ENCODE measurements at places on chromosomes 4 and X.

DNA sequence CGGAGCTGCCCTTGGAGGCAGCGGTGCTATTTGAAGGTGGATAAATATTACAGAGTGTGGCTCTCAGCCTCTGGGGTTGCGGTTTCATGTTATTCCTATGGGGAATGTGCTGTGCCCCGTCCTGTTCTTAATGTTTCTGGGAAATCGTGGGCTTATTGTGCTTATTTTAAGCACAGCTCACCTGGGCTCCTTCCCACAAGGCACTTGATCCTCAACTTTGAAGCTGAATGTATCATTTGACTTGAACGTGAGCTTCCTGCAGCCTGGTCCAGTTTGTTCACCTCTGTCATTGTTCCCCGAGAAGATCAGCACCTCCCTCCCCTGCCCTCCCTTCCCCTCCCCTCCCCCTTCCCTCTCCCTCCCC, 3.9 kb downstream of the SORCS2 start:
- DNase-seq: no peak

DNA sequence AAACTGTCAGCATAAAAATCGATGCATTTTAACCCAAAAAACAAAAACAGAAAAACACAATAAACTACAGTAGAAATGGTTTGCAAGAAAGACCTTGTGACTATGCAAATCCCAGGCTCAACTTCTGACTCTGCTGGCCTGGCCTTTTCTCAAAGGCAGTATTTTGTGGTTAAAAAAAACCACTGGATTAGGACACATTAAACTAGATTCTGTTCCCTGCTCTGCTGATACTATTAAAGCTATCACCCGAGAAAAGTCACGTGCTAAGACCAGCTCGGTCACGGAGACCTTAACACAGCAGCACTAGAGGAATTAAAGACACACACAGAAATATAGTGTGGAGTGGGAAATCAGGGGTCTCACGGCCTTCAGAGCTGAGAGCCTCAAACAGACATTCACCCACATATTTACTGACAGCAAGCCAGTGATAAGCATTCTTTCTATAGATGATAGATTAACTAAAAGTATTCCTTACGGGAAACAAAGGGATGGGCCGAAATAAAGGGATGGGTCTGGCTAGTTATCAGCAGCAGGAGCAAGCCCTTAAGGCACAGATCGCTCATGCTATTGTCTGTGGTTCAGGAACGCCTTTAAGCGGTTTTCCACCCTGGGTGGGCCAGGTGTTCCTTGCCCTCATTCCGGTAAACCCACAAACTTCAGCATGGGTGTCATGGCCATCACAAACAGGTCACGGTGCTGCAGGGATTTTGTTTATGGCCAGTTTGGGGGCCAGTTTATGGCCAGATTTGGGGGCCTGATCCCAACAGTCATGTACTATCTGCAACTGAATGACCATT, 16.1 kb downstream of the CBR4 start:
- no peak for DNase-seq

DNA sequence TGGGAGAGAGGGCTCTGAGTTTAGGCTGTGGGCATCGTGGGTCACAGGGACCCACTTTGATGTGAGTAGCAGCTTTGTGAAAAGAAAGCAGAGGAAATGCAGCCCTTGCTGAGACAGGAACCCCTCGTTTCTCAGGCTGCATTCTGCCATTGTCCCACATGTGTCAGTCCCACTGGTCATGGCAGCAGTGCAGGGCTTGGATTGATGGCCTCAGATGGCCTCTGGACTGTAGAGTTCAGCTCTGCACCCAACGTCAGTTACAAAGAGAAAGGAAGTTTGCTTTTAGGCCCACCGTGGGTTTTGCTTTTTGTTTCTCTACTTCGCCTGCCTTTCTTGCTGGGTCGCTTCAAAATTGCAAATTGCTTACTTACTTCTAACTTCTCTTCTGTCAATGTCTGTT, 248.3 kb upstream of the KLF3 start:
- DNase-seq: no peak

DNA sequence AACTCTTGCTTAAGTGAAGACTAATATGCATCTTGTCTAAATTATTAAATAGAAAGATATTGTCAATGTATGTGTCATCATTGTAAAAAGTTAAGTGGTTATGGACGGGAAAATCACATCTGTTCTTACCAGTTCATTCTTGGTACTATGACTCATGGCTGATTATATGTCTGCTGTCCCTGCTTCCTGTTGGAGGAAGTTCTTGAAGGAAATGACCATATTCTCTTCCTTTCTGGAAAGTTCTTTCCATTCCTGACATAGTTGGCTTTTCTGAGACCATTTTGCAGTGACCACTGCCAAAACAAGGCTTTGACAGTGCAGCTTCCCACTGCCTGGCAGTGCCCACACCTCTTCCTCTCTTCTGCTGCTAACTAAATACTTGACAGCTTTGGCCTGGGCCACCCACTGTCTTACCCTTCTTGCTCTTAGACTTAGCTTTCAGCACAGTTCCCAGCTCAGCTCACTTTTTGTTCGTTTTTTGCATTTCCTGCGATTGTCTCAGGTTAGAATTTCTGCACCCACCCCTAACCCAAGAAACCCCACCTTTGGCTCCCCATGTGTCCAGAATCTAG, 13.2 kb upstream of the CLDN24 start:
- no peak for DNase-seq

- no peak for DNase-seq
These were observed 25.4 kb downstream of the MBNL3 start for GRCh38 chrX:132463411-132463810.

- no peak for DNase-seq
These were observed 16.4 kb downstream of the FGF2 start for GRCh38 chr4:122842984-122843531.

DNA sequence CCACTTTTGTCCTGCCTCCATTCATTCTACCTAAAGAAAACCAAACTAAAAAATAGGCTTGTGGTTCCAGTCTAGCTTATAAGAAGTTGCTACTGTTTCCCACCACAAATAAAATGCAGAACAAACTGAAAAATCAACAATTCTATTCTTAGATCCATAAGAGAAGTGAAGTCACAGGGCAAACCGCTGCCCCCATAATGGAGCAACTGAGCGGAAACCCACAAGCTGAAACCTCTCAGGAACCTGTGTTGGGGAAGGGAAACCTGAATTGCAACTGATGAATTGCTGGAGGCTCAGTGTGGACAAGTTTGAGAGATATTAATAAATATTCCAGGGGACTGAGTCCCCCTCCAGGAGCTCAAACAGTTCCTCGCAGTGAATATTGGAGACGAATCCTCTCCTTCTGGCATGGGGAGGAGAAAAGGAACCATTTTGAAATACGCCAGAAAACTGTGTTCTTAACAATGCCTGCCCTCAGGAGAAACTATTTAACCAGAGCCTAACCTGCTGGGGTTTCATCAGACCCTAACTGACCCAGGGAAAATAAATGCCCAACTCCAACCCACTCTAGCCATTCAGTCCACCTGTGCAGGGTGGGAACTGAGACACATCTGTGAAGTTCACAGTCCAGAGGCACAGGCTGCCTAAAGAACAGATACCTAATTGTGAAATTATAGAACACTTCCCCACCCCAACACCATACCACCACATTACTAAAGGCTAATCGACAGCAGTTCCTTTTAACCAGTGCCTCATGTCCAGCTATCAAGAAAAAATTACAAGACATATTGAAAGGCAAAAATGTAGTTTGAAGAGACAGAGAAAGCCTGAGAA, 22.8 kb upstream of the SH3RF1 start:
- DNase-seq: no peak

DNA sequence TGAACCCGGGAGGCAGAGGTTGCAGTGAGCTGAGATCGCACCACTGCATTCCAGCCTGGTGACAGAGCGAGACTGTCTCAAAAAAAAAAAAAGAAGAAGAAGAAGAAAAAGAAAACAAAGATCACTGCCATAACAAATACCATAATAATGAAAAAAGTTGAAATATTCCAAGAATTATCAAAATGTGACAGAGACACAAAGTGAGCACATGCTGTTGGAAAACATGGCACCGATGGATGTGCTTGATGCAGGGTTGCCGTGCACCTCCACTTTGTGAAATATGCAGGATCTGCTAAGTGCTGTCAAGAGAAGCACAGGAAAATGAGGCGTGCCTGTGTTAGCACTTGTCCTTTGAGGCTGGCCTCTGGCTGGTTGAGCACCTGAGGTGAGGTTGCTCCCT, 133.3 kb downstream of the STK32B start:
- no peak for DNase-seq

DNA sequence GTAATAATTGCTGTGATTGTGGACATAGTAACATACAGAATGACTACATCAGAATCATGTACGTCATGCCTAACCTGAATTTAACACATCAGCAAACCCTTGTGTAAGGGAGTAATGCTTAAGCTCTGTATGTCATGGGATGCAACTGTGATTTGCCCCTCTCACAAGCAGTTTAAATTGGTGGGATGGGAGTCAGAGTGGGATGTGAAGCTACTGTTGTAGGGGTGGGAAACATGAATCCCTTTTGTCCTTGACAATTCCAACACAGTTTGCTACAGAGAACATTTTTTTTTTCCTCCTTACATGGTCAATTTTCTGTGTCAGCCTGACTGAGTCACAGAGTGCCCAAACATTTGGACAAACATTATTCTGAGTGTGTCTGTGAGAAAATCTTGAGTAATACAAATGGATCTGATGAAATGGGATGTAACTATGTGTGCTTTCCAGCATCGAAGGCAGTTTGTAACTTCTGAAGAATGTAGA, 392.8 kb downstream of the GPM6A start:
- no peak for DNase-seq

DNA sequence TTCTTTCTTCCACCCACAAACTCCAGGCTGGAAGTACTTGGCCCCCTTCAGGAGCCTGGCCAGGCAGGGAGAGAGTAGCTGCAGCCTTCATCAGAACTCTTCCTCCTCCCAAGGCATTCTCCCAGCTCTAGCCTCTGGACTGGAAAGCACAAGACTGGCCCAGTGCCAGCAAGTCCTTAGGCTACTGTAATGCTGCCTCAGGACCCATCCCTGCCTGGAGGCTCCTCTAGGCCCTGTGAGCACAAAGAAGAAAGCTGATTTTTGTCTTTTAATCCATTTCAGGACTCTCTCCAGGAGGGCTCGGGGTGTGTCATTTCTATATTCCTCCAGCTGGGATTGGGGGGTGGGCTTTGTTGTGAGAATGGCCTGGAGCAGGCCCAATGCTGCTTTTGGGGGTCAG, 10.8 kb downstream of the AWAT2 start:
- no peak for DNase-seq

DNA sequence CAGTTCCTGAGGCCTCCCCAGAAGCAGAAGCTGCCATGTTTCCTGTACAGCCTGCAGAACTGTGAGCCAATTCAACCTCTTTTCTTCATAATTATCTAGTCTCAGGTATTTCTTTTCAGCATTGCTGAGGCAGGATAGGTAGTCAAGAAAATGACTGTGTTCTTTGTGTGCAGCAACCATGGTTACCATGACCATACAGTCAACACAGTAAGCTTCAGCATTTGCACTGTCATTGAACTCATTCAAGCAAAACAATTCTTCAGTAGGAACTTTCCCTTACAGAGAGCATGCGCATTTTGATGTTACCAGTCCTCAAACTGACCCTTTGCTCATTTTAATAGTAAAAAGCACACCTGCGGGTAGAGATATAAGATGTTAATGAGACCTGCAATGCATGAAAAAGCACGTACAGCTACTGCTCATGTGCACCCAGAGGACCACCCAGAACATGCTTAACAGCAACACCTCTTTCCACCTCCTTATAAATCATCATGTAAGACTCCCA, 180.8 kb downstream of the PRKX start:
- DNase-seq: no peak
